ENCODE measurements at places on chromosomes 16 and 17.

DNA sequence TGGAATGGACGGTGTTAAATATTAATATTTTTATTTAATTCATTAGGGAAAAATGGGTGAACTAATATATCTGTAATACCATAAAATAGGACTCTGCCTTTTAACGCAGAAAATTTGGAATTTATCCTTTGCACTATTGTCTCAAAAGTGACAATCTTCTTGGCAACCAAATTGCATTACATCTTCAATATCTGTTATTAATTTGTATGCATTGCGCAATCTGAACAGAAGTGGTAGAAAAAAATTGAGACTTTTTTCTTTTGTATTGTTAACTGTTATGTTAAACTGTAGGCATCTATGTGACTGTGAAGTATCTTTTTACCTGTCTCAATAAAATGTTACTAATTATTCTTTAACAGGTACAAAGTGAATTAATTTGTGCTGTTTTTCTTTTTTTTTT lies 55.6 kb downstream of the PPM1E start:
- DNase-seq: no peak

DNA sequence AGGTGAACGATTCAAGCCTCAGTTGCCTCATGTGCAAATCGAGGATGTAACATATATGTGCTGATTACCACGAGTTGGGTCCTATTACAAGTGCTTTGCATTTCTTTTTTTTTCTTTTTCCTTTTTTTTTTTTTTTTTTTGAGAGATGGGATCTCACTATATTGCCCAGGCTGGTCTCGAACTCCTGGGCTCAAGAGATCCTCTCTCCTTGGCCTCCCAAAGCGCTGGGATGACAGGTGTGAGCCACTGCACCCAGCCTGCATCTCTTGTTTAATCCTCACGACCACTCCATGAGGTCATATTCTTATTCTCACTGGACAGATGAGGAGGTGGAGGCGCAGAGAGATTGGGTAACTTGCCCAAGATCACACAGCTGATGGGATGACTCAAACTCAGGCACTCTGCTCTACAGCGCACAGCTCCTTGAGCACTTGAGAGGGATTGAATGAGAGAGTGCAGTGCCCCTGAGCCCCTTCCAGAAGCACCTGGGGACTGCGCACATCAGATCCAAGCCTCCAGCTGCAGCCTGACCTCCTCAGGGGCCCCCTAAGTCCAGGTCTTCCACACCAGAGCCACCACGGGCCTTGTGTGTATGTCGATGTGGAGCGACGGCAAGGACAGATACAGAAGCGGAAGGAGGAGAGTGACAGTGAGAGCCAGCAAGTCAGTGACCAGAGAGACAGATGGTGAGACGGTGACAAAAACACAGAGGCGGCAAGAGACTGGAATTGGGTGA lies 4.9 kb downstream of the STX1B start:
- no peak for DNase-seq

GRCh38 chr17:80665792-80666191 lies 121.2 kb downstream of the RPTOR start:
- no peak for DNase-seq

- DNase-seq: no peak
Observed at GRCh38 chr16:23874613-23875294, 39.0 kb downstream of the PRKCB start.

GRCh38 chr16:30700491-30700890 lies 1.5 kb downstream of the SRCAP start:
- no peak for DNase-seq

DNA sequence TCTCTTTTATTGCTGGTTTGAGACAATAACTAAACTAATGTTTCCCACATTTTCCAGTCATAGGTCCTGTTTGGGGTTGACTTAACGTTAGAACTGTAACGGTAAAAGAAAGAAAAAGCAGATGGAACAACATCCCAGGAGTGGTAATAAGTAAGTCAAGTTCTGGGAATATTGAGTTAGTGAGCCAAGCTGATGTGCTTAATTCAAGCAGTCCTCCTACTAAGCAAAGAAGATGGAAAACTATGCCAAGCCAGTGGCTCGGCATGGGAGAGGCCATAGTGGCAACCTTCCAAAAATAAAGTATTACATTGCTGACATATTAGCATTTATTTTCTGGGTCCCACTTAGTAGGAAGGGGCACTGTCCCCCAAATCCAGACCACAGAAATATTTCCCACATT lies 161.7 kb upstream of the CDH5 start:
- no peak for DNase-seq

- DNase-seq: no peak
Observed at GRCh38 chr17:68400404-68400735, 56.9 kb downstream of the WIPI1 start.

- no peak for DNase-seq
Observed at GRCh38 chr17:47404875-47405274, 81.1 kb downstream of the EFCAB13 start.

GRCh38 chr17:42760652-42761581 lies at the start of gene RAMP2:
TSS of gene RAMP2 (plus strand) at chr17:42761227. CDS start at chr17:42761262, 35 bp downstream.
- DNase-seq: no peak

DNA sequence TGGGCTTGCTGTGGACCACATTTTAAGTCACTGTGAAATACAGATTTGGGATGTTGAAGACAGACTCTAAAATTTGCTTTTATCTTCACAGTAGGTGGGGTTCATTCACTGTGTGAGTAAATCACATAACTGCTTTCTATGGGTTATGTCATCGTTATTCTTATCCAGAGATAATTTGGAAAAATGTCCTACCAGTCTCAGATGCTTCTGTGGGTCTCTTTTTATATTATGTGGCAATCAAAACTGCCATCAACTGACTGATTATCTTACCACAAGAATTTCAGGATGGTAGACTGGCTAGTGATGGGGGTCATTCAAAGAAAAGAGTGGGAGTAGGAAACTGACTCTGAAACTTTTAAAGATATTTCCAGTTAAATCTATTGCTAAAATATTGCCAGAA lies 3.1 kb downstream of the HSBP1 start:
- DNase-seq: no peak

DNA sequence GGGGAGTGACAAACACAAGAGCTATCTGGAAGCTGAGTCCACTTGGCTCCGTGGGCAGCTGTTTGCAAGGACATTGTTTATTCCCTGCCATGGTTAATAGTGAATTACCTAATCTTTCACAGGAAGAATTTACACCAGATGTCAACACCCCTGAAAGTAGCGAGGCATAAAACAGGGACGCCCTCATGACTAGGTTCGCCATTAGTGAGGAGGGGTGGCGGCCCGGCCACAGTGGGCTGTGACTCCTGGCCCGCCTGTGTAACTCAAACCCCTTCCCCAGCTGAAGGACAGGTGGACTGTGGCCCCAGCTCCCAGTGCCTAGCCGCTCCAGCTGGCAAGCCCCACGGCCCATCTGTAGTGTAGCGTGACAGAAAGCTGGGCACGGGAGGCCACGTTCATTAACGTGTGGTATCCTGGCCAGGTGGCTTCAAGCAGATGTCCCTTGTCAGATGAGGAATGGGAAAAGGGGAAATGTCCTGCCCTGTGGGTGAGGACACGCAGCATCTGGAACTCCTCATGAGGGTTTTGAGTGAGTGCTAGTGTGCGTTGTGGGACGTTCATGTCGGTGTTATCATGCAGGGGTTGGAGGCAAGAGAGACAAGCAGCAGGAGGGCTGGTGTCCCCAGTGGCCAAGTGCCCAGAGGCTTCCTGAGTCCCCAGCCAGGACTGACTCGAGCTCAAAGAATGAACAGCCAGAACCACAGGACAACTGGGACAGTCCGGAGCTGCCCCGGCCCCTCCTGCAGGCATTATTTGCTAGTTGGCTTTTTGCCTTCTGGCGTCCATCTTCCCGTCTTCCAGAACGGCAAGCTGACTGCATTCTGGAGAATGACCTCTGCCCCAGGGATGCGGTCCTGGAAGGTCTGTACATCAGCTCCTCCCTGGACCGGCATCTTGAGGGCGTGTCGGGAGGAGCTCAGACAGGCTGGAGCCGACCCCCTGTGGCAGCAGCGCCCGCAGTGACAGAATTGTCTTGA lies 19.2 kb downstream of the KDM8 start:
- no peak for DNase-seq

- peak; percentile 60 for DNase-seq
Observed at GRCh38 chr17:78324391-78325075, 35.3 kb downstream of the SOCS3 start.

DNA sequence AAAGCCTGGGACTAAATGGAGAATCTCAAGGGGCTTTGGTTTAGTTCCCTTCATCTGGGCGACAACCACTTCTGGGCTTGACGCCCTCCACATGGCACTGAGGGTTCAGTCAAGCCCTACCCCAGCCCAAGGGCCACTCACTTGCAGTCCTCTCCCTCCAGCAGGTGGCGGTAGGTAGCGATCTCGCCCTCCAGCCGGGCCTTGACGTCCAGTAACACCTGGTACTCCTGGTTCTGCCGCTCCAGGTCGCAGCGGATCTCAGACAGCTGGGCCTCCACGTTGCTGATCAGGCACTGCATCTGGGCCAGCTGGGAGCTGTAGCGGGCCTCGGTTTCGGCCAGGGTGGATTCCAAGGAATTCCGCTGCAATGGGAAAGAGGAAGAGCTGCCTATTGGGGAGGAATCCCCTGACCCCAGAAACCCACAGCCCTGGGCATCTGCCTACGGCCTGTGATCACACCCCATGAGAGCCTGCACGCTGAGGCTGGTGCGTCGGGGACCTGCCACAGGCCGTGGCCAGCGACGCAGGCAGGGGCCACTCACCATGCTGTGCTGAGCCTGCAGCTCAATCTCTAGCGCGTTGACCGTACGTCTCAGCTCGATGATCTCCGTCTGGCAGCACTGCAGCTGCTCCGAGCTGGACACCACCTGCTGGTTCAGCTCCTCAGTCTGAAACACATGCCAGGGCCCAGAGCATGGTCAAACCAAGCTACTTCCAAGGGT lies 2.7 kb downstream of the KRT36 start:
- no peak for DNase-seq

GRCh38 chr17:61499632-61500031 lies 47.4 kb downstream of the TBX4 start:
- no peak for DNase-seq

DNA sequence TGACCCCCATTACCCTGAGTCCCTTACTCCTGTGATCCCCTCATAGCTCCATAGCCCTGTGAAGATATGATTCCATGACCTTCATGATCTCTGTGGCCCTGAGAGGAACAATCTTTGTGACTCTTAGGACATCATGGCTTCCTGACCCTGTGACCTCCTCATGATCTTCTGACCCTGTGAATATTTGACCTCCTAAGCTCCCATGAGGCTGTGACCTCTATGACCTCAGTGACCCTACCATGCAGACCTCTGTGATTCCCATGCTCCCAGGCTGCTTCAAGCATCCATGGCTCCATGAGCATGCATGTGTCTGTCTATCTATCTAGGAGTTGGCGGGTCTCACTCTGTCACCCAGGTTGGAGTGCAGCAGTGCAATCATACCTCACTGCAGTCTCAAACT lies 12.1 kb downstream of the RIPOR1 start:
- no peak for DNase-seq

GRCh38 chr16:21194771-21195301 lies 16.5 kb downstream of the ZP2 start:
- peak; percentile 12 for DNase-seq

- DNase-seq: no peak
Observed at GRCh38 chr17:77470800-77471733, 330.3 kb downstream of the SEC14L1 start.

GRCh38 chr17:18992454-18993130 lies 12.0 kb downstream of the FAM83G start:
- DNase-seq: no peak

GRCh38 chr17:1577583-1578013 lies 15.0 kb upstream of the PITPNA start:
- DNase-seq: no peak

- no peak for DNase-seq
Observed at GRCh38 chr17:32567086-32567485, 80.3 kb downstream of the CDK5R1 start.

DNA sequence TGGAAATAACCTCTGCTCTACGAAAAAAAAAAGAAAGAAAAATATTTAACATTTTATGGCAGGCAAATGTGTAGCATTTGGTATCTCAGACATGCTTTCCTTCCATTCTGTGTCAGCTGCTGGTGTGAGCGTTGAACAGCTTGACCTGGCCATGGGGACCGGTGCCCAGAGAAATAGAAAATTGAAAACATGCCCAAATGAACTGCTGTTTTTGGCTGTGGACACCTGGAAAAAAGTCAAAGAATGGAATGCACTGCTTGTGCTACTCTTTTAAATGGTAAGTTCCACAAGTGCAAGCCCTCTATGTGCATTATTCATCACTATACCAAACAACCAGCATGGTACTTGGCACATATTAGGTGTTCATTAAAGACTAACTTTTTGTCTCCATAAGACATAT lies 127.2 kb downstream of the CDH8 start:
- DNase-seq: no peak

DNA sequence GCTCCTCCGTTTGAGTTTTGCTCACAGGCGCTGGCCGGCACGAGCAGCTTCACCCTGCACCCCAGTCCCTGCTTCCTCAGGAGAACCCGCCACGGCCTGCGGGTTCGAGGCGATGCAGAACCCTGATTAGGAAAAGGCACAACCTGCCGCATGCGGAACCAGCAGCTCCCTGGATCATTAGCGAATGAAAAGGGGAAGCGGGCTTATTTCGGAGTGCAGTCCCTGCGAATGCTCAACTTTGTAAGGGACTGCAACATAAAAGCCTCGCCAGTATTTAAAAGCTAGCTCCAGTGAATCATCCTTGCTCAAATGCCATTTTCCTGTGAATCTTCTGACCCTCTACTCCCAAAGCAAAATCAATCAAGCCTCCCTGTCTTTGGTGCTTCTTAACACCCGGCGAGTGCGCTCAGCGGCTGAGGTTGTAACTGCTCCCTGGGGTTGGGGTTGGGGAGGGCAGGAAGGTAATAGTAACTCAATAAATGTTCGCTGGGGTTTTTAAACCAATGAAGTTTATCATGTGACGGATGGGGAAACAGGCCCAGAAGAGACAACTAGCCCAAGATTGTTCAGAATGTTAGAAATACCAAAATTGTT lies 678 bp upstream of the AKAP10 start:
- no peak for DNase-seq

DNA sequence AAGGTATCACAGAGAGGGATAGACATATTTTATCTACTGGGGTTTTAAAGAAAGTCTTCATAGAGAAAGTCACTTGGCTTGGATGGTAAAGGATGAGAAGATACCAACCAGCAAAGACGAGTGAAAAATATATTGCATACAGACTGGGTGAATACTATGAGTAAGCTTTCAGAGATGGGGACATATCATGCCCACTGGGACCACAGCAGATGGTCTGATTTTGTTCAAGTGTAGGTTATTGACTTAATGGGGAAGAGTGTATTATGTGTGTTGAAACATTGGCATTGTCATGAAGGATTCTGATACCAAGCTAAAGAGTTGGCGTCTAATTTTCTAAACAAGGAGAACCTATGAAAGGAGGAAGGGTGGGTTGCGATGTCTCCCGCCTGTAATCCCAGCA lies 13.8 kb upstream of the MMD start:
- DNase-seq: no peak

Data from nucleus accumbens (tissue), 56 donors.